ENCODE measurements at places on chromosomes 13 and 19. TPM values are rescaled to one million over a fixed set of nuclear protein-coding genes. Genes with fewer than 3 reads are reported as not detected.

DNA sequence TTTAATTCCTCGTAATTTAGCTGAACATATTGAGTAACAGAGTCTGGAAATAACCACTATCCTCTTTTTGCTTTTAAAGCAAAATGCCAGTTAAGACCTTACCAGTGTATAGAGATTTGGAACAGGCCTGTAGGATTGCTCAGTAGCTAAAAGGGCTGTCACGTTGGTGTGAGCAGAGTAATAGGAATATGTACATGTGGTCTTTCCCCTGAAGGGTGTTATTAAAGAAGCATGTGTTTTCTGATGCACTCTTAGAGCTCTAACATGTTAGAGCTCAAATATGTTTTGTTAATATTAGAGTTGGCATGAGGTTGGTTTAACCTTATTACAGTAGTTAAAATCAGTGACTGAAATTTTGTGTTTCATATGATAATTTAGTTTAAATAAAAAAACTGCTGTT lies 172.9 kb downstream of the PDS5B start:
- DNase-seq = no peak

- no peak for DNase-seq
Measured at GRCh38 chr13:103130681-103131210, 64.5 kb upstream of the SLC10A2 start.

DNA sequence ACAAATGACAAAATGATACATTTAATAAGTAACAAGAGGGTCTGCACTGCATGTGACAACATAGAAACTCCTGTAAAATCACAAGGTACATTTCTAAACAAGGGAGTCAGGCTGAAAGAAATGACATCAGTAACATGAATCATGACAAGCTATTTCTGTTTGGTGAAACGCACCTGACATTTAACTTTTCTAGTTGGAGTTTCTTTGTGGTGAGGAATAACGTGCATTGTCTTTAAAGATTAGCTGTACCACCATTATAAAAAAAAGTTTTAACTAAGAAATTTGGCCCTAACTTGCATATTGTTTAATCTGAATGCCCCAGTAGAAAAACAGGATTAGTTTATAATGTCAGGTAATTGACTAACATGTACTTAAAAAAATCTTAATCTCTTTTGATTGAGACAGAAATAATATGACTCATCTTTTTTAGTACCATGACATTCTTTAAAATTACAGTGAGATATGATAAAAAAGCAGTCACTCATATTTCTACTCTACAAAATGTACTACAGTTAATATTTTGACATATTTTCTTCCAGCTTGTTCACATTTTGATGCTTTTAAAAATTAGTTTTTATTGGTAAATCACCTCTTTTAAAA lies 418.2 kb downstream of the KLF12 start:
- no peak for DNase-seq

- DNase-seq = no peak
Measured at GRCh38 chr13:49357694-49358093, 86.2 kb downstream of the CAB39L start.

GRCh38 chr13:23134542-23134941 lies 46.2 kb upstream of the SGCG start:
- no peak for DNase-seq

- DNase-seq = no peak
Measured at GRCh38 chr19:55228403-55229031, at the start of gene TMEM86B. Gene TMEM86B (minus strand): TSS chr19:55228763. CDS start chr19:55228741, 22 bp downstream.

DNA sequence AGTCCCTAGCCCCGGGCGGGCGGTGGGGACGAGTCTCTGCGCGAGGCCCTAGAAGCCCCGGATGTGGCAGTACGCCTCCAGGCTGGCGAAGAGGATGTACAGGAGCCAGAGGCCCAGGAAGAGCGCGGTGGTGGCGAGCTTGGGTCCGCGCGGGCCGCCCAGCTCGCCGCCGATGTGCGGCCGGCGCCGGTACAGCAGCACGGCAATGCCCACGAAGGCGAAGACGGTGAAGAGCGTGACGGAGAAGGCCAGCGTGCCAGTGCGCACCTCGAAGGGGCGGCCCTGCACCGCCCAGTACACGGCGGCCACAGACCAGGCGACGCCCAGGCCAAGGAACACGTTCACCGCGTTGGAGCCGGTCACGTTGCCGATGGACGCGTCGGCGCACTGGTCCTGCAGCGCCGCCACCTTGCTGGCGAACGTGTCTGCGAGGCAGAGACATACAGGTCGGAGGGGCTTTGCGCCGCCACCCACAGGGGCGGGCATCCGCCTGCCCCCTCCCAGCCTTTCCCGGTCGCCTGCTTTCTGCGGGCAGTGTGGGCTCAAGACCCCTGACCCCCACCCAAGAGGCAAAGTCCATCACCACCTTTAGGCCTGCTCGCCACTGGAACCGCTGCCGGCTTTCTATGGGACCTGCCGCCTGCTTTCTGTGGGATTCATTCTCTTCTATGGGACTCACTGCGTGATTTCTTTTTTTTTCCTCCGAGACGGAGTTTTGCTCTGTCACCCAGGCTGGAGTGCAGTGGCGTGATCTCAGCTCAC lies 10.9 kb upstream of the MEIS3 start:
- DNase-seq = no peak

- DNase-seq = no peak
Measured at GRCh38 chr13:35858665-35859064, 272.5 kb downstream of the DCLK1 start.

- DNase-seq = no peak
Measured at GRCh38 chr13:107427536-107427935, 787.8 kb downstream of the LIG4 start.

GRCh38 chr19:46000491-46001246 lies 5.4 kb downstream of the CCDC61 start:
- DNase-seq = no peak

DNA sequence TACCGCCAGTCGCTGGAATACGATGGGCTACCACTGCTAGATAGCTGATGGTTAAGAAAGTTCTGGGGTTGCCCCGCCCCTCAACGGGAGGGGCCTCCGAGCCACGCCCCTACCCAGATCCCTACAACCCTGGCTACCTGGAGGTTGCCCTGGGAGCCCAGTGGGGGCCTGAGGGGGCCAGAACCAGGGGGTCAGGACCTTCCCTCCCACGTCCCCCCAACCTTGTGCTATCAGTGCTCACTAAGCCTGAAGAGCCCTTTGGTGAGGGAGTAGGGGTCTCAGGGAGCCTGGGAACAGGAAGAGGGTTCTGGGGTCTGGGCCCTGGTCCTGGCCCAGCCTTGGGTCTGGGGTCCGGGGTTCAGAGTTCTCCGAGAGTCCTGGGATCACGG lies 8.9 kb downstream of the OCEL1 start:
- DNase-seq = peak; percentile 87

DNA sequence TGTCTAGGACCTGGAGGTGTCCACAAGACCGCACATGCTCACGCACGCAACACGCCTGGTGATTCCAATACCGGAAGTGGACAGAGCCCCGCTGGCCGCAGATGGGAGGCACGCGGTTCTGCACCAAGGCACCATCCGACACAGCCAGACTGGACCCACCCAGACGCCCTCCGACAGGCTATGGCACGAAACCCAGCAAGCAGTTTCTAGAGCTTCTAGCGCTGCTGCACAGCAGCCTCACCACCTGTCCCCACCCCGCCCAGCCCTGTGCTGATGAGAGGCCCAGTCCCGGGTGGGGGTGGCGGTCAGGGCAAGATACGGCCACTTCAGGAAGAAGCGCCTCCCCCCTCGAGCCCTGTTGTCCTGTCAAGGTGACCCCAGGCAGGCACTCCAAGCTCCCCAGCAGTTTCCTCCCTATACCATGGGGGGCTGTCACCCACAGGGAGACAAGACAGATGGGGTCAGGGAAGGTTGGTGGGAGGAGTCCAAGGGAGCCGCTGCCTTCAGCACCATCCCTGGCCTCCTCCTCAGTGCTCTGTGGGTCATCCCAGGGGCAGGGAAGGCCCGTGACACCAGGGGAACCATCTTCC lies 11.3 kb downstream of the LSM4 start:
- no peak for DNase-seq

GRCh38 chr13:40275636-40276035 lies 390.8 kb downstream of the FOXO1 start:
- no peak for DNase-seq

- DNase-seq = no peak
Measured at GRCh38 chr13:22801402-22802003, 379.3 kb upstream of the SGCG start.

GRCh38 chr13:109957875-109958274 lies 171.5 kb upstream of the IRS2 start:
- no peak for DNase-seq

DNA sequence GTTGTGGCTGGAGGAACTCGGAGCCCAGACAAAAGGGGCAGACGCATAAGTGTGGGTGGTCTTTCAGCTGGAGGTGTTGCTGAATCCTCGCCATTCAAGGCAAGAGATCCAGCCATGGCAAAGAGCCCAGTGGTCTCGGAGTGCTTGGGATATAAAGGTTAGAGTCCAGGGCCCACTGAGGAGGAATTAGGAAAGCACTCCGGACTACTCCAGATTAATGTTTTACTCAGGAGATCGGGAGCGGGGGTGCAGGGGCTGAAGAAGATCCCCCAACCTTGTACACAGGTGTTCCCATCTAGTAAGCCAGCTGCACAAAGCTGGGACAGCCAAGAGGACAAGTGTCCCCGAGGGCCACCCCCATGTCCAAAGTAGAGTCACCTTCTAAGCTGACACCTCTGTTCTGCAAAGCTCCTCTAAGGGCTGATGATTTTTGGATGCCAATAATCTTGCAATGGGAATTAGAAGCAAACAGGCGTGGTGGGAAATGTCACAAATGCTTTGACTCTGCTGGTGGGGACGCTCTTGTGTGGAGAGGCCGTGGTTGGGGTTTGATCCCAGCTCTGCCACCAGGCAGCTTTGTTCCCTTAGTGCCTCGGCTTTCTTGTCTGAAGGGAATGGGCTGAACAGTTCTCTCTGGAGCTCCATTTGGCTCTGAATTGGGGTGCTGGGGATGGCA lies 194.3 kb upstream of the SOX1 start:
- DNase-seq = no peak

DNA sequence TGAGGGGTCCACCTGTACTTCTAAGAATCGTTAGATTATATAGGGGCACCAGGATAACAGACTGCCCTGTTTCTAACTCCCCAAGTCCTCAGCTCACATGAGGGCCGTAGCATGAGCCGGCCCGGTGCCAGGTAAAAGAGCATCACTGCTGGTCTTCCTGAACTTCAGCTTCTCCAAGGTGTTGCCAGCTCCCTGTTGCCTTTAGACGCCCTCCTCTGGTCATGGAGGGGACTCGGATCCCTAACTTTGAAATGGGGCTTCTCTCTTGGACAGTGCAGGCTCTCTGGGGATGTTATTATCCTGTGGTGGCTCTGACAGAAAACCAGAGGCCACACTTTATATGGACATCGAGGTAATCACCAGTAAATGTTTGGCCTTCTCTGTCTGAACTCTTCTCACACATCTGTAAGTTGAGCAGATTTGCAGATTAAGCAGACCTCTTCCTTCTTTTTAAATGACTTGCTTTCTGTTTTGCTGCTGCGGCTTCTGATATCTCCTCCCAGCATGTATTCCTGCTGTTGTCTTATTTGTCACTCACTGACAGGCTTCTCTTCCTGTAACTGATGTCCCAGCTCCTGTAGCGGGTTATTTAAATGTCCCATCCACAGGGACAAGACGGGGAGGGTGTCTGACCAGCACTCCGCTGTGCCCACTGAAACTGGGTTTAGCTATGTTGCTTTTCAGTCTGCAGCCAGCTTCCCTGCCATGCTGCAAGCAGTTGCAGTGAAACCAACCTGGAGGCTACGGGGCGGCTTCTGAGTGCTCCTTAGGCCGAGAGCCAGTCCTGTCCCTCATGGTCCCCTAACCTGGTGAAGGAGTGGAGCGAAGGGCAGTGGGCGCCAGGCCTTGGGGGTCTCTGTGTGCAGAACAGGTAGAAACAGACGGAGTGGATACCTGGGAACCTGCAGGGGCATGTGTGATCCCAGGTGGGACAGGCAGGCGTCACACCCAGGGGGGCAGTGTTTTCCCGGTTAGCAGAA lies 39.2 kb downstream of the TSSK6 start:
- DNase-seq = no peak

DNA sequence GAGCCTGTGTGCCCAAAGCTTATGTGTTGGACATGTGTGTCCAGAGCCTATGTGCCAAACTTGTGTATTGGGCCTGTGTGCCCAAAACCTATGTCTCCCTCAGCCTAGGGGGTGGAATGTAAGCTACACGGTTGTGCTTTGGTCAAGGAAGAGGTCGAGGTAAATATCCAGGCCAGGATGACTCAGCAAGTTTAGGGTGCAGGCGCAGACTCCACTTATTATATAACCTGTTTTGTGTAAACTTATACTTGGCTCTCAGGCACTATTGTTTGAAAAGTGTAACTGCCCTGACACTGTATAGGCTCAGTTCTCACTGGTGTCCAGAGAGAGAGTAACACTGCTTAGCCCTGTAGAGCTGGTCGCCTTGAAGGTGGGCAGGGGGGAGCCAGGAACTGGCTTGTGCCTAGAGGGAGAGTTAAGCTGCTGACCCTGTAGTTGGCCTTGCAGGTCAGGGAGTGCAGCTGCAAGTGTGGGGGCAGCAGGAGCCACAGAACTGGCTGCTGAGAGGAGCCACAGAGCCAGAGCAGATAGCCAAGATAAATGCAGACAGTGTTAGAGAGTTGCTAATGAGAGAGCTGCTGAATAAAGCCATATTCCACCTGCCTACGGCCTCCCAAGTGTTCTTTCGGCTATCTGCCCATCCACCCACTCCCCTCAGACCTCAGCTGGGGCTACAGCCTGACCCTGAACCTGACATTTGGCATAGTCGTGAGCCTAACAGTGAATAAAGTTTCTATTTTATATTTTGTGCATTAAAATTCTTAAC lies 517.2 kb upstream of the SLITRK1 start:
- no peak for DNase-seq

GRCh38 chr13:50969691-50970090 lies 60.1 kb downstream of the RNASEH2B start:
- no peak for DNase-seq

- DNase-seq = no peak
Measured at GRCh38 chr19:14576363-14576762, 4.5 kb upstream of the NDUFB7 start.

DNA sequence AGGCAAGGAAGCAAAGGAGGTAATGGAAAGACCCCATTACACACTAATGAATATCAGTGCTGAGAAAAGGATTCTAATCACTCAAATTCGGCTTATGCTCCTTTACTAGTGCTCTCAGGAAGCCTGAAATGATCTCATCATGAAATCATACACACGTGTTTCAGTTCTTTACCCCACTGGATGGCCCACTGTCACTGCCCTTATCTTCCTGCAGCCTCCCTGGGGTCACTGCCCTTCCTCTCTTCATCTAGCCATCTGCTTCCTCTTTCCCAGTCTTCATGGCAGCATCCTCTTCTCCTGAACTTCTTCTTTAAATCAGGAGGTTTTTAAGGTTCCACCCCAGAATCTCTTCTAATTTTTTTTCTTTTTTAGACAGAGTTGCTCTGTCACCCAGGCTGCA lies 27.9 kb upstream of the EEF1AKMT1 start:
- no peak for DNase-seq

The ACER1 gene
- total RNA-seq = not detected

The CELF5 gene
- not detected for total RNA-seq

The PBX4 gene
- 0.29 TPM for total RNA-seq

The PSG2 gene
- not detected for total RNA-seq

The HIF3A gene
- total RNA-seq = 50.0 TPM

The CTXN1 gene
- 5.9 TPM for total RNA-seq

The CIC gene
- total RNA-seq = 79.0 TPM

The COL5A3 gene
- total RNA-seq = 23.4 TPM

The PNMA8B gene
- total RNA-seq = 3.8 TPM

The POGLUT2 gene
- total RNA-seq = 9.9 TPM

The SH2D3A gene
- total RNA-seq = 0.52 TPM

The TMEM59L gene
- total RNA-seq = 14.5 TPM

The CXCL17 gene
- not detected for total RNA-seq

The PSG3 gene
- not detected for total RNA-seq

Measured in posterior vena cava (tissue), 2 donors.